ENCODE measurements at places on chromosomes 4 and X.
A peak's percentile ranks its signal among the peaks of the same experiment; 100 is the strongest.

GRCh38 chr4:184280591-184281071, 63.0 kb upstream of the ENPP6 start:
- peak overlapping the region; percentile 99 for H3K27ac ChIP-seq
- DNase-seq: peak; percentile 95
- H3K27me3 ChIP-seq: no peaks in the 10 kb centered on the region
- no peaks in the 10 kb centered on the region for H3K36me3 ChIP-seq
- H3K4me1 ChIP-seq: peaks cover 62% of the 10 kb centered on the region

GRCh38 chr4:186644311-186644638, 79.4 kb downstream of the FAT1 start:
- no peak for DNase-seq
- H3K4me3 ChIP-seq: no peak overlapping the region
- no peak overlapping the region for H3K27ac ChIP-seq
- no peaks in the 10 kb centered on the region for H3K4me1 ChIP-seq
- H3K27me3 ChIP-seq: no peaks in the 10 kb centered on the region
- H3K36me3 ChIP-seq: no peaks in the 10 kb centered on the region

DNA sequence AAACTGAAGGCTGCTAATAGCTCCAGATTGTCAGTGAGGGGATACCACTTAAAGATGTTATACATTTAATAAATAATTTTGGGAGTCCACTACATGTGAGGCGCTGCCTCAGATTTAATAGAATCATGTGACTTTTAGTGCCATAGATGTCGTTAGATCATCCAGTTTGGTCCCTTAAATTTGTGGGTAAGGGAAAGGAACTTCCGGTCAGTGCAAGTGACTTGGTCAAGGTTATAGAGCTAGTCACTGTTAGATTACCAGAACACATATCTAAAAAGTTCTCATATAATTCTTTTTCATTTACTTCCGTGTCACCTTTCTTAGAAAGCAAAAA, 529 bp upstream of the UBA6 start:
- H3K4me3 ChIP-seq: peak overlapping the region; percentile 77

DNA sequence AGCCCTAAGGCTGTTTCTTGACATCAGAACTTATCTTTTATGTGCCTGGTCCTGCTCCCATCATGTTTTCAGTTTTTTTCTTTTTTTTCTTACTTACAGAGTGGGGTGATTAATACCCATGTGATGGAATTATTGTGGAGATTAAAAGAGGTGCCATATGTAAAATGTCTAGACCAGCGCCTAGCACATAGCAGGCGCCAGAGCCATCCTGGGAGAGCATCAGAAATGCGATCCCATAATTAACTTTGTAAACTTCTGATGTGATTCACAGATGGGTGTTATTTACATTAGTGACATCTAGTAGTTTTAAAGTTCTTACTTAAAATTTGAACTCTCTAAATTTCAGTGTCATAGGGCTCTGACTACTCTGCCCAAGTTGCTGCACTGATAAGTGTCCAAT, 66.2 kb upstream of the PGRMC2 start:
- H3K36me3 ChIP-seq: no peaks in the 10 kb centered on the region
- no peaks in the 10 kb centered on the region for H3K4me1 ChIP-seq
- H3K27me3 ChIP-seq: no peaks in the 10 kb centered on the region
- no peak overlapping the region for H3K27ac ChIP-seq
- DNase-seq: no peak

- no peaks in the 10 kb centered on the region for H3K4me1 ChIP-seq
- H3K4me3 ChIP-seq: no peak overlapping the region
- H3K27me3 ChIP-seq: no peaks in the 10 kb centered on the region
- H3K36me3 ChIP-seq: no peaks in the 10 kb centered on the region
- no peak overlapping the region for H3K27ac ChIP-seq
Measured at GRCh38 chrX:38079463-38079862, 73.1 kb downstream of the SYTL5 start.

DNA sequence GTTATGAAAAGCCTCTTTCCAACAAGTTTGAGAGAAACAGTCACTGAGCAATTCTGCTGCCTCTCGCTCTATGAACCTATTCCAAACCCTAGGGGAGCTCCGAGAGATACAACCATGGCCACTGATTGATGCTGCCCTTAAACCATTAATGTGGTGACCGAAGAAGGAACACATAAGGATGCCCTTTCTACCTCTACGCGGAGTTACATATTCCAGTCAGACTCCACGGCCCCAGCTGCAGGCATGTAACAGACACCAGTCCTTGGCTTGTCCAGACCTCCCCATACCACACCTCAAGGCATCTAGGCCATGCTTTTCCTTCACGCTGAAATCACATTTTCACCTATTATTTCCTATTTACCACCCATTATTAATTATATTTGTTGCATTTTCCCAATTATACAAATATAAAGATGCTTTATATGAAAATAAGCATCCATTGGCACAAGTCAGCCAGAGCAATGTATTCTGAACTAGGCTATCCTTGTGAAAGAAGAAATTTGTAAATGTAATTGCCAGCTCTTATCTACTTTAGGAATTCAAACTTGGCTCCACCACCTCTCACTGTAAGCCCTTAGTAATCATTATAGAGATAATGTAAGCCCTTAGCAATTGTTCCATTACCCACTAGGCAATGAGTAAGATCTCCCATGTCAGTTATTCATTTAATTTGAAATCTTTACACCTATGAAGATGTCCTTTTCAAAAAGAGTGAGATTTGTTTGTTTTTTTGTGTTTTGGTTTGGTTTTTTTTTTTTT, 338.4 kb downstream of the NR3C2 start:
- H3K27ac ChIP-seq: no peak overlapping the region
- DNase-seq: no peak
- no peaks in the 10 kb centered on the region for H3K4me1 ChIP-seq
- no peaks in the 10 kb centered on the region for H3K36me3 ChIP-seq
- H3K27me3 ChIP-seq: no peaks in the 10 kb centered on the region
- H3K4me3 ChIP-seq: no peak overlapping the region

DNA sequence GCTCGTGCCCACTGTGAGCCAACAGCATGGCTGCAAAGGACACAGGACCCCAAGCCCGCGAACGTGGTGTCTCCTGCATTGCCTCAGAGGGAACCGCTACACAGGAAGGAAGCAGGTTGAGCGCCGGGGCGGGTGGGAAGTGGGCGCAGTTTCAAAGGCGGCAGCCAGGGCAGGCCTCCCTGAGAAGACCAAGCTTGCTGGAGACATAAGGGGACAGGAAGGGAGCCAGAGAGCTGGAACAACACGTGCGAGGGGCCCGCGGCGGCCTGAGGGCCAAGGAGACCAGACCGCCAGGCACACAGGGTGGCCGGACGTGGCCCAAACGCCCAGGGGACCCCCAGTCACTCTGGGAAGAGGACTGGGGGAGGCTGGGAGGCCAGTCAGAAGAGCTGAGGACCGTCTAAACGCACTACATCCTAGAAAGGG, 32.0 kb downstream of the CTBP1 start:
- DNase-seq: no peak
- H3K27me3 ChIP-seq: no peaks in the 10 kb centered on the region
- H3K4me1 ChIP-seq: peaks cover 51% of the 10 kb centered on the region

GRCh38 chr4:144356941-144357381, 216.4 kb upstream of the GYPA start:
- H3K27me3 ChIP-seq: peaks cover 4% of the 10 kb centered on the region
- H3K36me3 ChIP-seq: no peaks in the 10 kb centered on the region
- H3K4me1 ChIP-seq: peaks cover 4% of the 10 kb centered on the region
- no peak for DNase-seq
- H3K27ac ChIP-seq: no peak overlapping the region
- no peak overlapping the region for H3K4me3 ChIP-seq

DNA sequence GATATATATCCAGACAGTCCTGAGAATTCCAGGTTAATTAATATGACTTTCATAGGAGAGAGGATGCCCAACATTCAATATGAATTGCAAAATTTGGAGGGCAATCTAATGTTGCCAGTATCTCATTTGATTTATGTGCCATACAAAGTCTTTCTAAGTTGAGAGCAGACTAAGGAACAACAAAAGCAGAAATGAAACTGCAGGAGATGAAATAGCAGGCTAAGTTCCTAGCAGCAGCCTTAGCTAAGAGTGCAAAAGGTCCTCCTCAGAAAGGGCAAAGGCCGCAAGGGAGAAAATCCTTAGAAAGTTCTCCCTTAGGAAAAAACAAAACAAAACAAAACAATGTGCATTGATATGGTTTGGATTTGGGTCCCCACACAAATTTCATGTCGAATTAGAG, 602.9 kb upstream of the HTR2C start:
- no peak overlapping the region for H3K27ac ChIP-seq
- DNase-seq: no peak
- H3K4me3 ChIP-seq: no peak overlapping the region
- no peaks in the 10 kb centered on the region for H3K27me3 ChIP-seq
- no peaks in the 10 kb centered on the region for H3K4me1 ChIP-seq

- H3K4me3 ChIP-seq: no peak overlapping the region
- DNase-seq: no peak
- no peaks in the 10 kb centered on the region for H3K36me3 ChIP-seq
- H3K27me3 ChIP-seq: no peaks in the 10 kb centered on the region
- no peaks in the 10 kb centered on the region for H3K4me1 ChIP-seq
Measured at GRCh38 chrX:47247206-47247998, 14.6 kb downstream of the USP11 start.
